Sigmoid colon (tissue), 7 donors: ENCODE measurements at places on chromosomes 2 and 18. TPM values are rescaled to one million over a fixed set of nuclear protein-coding genes. Genes with fewer than 3 reads are reported as not detected.

The ACADL gene
- total RNA-seq, result 0.81 TPM

The FAM117B gene
- total RNA-seq, result 4.2 TPM

GRCh38 chr2:75030218-75031009 is 72.0 kb downstream of the POLE4 start:
- no peak for DNase-seq

DNA sequence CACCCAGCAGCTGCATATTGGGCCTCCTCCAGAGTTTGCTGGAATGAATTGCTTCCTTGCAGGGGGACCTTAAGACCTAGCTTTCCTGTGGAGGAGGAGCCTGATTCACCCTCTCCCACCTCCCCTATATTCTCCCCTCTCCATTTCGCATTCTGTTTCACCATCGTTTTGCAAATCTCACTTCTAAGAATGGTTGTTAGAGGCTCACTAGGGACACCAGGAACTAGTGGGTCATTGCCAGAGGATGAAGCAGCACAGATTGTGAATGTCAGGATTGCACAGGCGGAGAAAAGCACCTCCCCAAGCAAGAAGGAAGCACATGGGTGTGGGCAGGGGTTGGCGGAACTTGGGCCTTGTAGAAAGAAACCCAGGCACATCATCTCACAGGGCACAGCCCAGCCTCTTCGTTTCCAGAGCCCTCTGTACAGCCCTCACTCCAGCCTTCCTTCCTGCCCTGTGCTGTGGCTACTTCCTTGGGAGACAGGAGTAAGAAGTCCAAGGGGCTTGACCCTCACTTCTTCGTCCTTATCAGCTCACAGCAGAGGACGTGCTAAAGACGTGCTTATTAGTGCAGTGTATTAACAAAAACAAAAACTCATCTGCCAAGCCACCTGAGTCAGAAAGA is 63.4 kb downstream of the TACR1 start:
- DNase-seq, result no peak

DNA sequence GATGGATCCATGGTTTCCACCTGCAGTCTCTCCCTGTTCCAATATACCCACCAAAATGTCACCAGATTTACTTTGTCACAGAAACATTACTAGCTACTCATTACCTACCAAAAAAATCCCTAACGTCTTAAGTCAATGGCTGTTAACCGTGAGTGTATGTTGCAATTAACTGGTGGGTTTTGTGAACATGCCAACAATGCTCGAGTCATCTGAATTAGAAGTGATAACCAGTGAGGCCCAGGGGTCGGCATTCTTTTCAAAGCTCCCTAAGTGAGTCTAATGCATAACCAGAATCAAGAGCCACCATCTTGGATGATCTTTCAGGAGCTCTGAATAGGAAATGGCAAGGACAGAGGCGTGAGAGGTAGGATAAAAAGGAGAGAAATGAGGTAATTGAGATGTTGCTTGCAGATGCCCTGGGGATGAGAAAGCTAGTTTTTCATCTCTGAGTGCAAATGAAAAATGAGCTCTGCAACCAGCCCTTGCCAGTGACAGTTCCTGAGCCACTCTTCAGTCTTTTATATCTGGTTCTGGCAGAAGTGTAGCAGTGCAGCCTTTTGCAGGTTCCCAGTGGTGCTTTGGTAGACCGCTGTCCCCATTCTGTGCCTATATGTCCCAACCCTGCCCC is 130.0 kb upstream of the RND3 start:
- no peak for DNase-seq

The PLCD4 gene
- 35.9 TPM for total RNA-seq

DNA sequence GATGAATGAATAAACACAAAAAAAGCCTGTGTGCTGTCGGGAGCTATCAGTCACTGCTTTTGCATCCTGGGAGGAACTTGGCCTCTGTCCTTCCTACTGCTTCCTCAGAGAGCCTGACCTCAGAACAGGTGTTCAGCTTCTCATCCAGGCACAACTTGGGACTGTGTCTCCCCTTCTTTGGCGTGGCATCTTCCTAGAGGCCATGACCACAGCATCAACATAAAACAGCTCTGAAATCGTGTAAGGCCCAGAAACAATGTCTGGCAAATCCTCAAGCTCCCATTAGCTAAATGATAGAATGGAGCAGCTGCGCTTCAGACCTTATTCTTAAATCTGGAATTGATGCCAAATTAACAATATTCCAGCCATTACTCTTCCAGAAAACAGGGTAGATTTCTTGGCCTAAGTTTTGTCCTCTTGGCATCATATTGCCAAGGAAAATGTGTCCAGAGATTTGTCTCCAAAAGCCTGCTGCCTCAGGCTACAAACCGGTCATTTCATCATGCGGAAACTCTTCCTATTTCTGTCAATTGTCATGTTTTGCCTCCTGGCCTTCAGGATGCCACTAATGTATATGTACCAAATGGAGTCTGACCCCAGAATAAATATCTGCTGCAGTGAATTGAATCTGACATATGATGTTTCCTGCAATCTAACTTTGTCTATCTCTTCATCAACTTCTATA is 53.2 kb upstream of the RAB27B start:
- DNase-seq, result no peak

The SOWAHC gene
- total RNA-seq, result 25.8 TPM

The CFAP65 gene
- not detected for total RNA-seq

The C1QL2 gene
- total RNA-seq, result not detected

The DYNAP gene
- total RNA-seq, result not detected

GRCh38 chr2:217215877-217216276 is 356.0 kb upstream of the TNP1 start:
- DNase-seq, result no peak

DNA sequence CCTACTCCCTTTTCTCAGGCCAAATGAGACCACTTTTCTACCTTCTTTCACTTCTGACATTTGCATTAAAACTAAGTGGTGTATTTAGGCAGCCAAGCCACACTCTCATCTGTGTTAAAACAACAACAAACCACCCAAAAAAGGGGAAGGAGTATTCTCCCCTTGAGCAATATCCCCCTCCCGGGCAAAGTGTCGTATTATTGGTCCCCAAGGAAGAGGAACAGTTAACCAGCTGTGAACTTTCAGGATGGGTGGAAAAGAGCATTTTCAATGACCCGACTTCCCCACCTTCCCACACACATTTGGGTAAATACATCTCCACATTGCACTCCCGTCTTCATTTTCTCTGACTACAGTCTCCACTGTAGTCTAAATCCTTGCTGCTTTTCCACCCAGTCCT is 44.3 kb downstream of the FEZ2 start:
- DNase-seq, result no peak

DNA sequence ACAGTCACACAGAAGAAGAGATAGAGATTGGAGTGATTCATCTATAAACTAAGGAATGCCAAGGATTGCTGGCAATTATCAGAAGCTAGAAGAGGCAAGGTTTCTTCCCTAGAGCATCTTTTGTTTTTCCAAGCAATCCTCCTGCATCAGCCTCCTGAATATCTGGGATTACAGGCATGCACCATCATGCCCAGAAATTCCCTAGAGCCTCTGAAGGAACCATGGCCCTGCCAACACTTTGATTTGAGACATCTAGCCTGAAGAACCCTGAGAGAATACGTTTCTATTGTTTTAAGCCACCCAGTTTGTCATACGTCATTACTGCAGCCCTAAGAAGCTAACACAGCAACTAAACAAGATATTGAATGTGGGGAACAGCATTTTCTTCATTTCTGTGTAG is 525.0 kb downstream of the ERBB4 start:
- no peak for DNase-seq

GRCh38 chr2:158685646-158686045 is 109.5 kb upstream of the DAPL1 start:
- DNase-seq, result no peak

The NOL4 gene
- total RNA-seq, result 0.16 TPM
